ENCODE measurements at places on chromosomes 4 and X.

DNA sequence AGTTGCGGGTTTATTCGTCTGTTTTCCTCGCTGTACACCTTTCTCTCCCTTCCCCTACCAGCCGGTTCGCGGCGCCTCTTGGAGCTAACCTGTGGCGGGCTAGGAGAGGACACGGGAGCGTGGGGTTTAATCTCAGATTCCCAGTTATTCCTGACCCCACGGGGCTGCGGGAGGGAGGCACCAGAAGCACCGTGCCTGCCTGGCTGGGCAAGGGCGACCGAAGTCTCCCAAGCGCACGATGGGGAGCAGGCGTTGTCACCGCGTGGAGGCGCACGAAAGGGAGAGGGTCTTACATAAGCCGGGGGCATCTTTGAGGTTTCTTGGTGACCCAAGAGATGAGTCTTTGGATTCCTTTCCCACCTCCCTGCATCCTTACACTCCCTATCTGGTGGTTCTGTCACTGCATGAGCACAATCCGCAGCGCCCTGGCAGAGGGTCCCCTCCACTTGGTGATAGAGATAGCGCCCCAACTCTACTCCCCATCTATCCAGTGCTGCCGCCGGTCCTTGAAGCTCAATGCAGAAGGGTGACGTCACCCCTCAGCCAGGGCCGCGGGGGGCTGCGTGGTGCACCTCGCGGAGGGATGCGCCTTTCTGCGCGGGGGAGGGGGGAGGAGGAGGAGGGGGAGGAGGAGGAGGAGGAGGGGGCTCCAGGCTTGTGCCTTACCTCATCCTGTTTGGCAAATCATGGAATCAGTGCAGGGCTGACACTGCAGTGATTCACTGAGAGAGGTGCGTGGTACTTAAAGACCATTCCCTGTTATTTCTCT is 793 bp downstream of the TSPAN7 start:
- DNase-seq: peak; percentile 23

- no peak for DNase-seq
These were observed 45.0 kb downstream of the TMEM47 start for GRCh38 chrX:34612036-34612435.

DNA sequence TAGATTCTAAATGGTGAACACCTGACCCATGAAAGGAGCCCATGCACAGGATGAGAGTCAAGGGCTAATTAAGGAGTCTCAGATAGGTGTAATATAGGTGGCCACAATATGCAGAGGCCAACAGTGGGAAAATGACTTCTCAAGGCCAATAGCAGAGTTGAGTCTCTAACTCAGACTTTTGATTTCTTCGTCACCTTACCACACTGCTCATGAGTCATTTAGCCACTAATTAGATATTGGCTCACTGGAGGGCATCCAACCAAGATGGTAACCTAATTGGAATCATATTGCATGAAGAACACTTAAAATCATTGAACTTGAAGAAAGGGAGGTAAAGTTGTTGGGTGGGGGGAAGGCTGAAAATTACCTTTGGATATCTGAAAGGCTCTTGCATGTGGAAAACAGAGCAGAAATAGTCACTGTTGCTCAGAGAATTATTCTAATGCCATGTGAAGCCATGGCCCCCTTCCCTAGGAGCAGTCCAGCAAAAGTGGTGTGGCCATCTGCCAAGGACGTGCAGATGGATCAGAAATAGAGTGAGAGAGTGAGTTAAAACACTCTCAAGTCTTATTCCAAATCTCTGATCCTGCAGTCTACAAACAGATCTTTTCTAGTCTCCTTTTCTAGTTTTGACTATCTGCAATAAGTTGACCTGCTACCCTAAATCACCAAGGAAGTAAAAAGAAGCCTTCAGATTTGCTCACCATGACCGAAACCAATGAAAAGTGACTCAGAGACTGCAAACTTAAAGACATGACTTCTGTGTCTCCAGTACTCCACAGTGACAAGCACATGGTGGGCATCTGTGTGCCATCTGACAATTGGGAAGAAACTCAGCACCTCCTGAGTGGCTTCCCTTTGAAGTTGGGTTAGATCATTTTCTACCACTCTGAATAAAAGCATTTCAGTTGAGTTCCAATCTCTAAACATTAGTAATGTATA is 93.9 kb upstream of the C1QTNF7 start:
- DNase-seq: no peak

- no peak for DNase-seq
These were observed 81.5 kb downstream of the COX18 start for GRCh38 chr4:72987741-72988729.

DNA sequence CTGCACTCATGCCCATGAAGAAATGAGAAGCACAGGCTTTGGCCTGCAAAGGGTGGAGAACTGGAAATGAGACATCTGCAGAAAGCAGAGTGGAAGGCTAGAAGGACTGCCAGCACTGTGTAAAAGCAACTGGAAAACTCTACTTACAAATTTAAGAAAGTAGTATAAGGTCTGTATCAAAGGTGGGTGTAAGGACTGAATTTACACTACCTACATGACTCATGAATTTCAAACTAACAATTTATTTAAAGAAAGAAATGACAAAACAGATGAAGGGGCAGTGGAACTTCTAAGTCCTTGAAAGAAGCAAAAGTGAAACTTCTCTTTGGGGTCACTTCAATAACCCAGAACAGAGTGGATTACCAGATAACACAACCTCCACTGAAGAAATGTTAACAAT is 71.2 kb downstream of the SLC10A7 start:
- DNase-seq: no peak

DNA sequence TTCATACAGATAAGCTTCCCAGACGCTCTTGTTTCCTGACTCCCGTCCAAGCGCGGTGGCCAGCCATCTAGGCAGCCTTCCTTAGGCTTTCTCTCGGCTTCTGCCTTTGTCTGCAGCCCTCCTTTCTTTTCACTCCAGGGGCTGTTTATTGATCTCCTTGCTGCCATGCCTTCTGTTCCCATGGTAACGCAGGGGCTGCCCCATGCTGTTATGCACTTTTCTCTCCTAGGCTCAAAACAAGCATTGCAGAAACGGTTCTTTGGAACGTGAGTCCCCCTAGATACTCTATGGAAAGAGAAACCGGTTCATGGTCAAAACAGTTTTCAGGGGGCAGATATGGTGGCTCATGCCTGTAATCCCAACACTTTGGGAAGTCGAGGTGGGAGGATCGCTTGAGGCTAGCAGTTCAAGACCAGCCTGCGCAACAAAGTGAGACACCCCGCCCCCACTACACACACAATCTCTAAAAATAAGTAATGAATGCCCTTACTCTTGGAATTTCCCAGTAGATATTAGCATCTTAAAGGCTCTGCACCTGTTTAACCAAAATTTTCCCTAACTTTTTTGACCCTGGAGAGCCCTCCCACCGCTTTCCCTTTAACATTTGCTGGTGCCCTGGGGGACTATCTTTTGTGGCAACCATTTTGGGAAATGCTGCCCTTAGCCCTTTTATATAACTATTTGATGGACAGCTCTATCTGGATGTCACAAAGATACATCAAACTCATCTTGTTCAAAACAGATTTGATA is 53.9 kb upstream of the ZNF157 start:
- no peak for DNase-seq

GRCh38 chr4:10703766-10704429 is 19.3 kb upstream of the CLNK start:
- DNase-seq: no peak

DNA sequence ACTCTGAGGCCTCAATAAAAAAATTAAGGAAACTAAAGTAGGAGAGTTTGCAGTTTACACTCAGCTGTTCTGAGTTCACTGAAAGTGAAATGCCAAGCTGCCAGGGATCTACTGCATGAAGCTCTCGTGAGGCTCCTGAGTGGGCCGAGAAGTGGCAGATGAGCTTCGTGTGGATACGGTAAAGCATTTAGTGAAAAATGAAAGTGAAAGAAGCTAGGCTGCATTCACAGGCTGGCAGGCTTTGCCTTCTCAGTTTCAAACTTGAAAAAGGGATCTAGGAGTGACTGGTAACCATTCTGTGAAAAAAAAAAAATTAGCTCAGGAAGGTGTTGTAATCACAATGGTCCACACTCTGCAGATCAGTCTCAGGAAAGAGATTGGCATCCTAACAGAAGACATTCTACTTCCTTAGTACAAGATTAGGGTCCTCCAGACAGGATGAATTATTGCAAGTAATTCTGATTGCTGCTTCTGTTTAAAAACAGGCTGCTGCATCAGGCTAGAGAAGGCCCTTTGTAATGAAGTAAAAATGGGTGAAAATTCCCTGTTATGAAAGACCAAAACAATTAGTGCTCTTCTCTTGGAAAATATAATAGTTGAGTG is 679.9 kb downstream of the RPA4 start:
- DNase-seq: no peak

GRCh38 chr4:106351016-106351415 is 17.6 kb downstream of the GIMD1 start:
- no peak for DNase-seq

GRCh38 chr4:3686753-3687152 is 79.4 kb upstream of the ADRA2C start:
- no peak for DNase-seq

DNA sequence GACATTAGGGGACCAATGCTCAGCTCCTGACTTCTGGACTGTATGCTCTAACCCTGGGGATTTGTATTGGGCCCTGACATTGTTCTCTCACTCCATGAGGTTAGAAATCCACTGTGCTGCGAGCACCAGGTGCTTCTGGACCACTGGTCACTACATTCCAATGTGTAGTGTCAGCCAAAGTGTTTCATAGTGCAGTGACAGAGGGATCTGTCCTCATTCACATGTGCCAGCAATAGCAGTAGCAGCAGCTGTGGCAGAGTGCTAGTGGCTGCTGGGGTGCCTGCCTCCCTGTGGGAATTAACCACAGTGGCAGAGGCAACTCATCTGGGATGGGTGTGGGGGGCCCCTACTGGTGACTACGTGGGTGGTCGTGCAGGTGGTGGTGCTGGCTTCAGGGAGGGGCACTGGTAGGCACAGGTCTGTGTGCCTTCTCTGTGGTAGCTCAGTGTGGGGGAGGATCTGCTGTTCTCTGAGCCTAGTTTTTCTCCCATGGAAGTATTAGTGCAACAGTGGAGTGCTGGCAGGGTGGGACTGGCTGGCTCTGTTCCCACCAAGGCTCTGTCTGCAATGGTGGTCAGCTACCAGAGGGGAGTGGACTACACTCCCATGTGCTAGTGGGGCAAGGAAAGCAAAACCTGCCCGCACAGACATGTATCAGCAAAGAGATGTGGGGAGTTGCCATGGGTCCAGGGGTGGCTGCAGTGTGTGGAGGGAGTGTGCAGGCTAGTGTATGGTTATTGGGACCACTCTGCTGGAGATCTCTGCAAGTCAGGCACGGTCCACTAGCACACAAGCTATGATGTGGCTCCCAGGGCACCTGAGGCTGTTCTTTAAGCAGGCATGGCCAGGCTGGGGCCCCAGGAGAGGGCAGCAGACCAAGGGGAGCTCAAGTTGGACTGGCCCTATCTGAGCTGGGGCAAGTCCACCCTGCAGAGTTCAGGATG is 78.5 kb downstream of the SCLT1 start:
- no peak for DNase-seq

DNA sequence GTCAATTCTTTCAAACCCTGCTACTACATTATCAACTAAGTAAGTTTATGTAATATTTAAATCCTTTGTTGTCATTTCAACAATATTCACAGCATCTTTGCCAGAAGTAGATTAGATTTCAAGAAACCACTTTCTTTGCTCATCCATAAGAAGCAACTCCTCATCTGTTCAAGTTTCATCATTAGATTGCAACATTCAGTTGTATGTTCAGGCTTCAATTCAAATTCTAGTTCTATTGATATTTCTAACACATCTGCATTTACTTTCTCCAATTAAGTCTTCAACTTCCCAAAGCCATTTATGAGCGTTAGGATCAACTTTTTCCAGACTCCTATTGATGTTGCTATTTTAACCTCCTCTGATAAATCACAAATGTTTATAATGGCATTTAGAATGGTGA is 66.1 kb downstream of the BMP3 start:
- DNase-seq: no peak

GRCh38 chrX:48606091-48606490 is 8.8 kb downstream of the WDR13 start:
- DNase-seq: no peak

- DNase-seq: no peak
These were observed 184.0 kb upstream of the GALNTL6 start for GRCh38 chr4:171629182-171629581.

Measured in mesothelial cell of epicardium (in vitro differentiated cells).